ENCODE measurements at places on chromosomes 6 and 20. TPM values are rescaled to one million over a fixed set of nuclear protein-coding genes. Genes with fewer than 3 reads are reported as not detected.

DNA sequence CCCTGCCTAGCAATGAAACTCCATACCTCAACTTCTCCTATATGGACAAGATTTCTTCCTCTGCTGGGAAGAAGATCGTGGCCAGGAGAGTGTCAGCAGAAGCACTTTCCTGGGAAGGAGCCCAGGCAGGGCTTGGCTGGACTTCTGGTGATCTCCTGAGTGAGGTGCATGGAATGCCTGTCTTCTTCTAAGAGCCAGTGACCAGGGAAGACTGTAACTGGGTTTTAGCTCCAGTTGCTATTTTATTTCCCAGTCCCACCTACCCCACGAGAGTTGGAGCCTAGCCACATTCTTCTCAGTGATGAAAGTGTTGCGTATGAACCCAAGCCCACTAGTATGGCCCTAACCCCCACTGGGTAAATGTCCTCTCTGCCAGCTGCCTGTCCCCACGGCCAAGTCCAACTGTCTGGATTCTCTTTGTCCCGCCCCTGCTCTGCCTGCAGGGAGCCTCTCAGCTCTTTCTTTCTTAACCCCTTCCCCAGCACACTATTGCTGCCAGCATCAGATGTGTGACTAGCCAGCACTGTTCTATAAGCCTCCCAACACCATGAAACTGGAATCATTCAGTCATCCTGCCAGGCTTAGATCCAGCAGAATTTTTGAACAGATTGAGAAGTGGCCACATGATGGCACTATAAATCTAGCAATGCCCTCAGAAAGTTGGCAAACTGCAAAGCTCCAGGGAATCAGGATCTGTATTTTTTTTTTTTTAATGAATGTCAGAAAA lies 69.8 kb upstream of the FAM184A start:
- peak; percentile 33 for DNase-seq

DNA sequence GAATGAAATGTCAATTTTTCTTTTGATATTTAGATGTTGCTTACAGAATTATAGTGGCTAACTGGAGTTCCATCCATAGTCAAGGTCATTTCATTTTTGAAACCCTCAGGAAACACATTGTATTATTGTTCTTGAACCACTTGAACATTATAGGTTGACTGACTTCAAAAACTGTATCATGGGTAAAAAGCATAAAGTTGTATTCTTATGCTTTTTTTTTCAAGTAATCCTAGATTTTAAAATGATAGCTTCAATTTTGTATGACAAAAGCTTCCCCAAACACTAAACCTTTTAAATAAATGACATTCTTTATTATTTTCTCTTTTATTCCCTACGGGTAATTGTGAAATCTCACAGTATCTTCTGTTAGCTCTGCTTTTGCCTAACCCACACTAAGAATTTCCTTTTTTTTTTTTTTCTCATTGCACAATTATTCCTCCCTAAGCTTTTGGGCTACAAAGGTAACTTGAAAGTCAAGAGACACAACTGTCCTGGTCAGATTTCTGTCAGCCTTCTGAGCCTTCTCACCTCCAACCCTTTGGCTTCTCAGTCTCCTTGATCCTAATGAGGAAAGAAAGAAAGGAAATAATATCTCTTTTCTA lies 36.9 kb upstream of the LAMA4 start:
- DNase-seq: no peak

Gene TCP11
- polyA plus RNA-seq: not detected

Gene SYTL3
- 0.89 TPM for polyA plus RNA-seq

- no peak for DNase-seq
Observed at GRCh38 chr20:6055981-6056569, 2.2 kb upstream of the LRRN4 start.

DNA sequence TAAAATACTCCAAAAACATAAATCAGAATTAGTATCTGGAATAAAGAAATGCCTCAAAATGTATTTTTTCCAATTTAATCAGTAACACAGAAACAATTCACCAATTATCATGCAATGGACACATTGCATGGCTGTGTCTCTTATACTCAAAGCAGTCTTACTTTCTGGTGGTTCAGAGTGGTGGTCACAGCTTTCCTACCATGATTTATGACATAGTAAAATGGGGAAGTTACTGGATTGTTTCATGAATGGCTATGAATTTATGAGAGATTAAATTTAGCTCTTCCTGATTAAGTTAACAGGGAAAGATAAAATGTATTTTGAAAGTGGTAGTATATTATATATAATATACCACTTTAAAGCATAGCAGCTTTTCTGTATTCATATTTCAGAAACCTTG lies 331.5 kb upstream of the MAP3K7 start:
- DNase-seq: no peak

Gene NKX2-4
- polyA plus RNA-seq: not detected

Gene RUNX2
- 0.94 TPM for polyA plus RNA-seq

DNA sequence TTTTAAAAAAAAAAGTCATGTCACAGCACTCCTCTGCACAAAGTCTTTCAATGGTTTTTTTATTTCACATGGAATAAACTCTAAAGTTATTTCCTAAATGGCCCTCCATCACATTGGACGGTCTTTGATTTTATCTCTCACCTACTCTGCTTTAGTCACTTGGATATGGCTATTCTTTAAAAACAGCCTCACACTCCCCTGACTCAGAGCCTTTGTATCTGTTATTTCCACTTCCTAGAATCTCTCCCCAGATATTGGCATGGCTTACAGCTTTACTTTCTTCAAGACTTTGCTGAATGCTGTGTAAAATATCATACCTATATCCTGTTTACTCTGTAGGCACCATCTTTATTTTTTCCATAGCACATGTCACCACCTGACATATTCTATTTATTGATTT lies 194.7 kb upstream of the MCHR2 start:
- DNase-seq: no peak

DNA sequence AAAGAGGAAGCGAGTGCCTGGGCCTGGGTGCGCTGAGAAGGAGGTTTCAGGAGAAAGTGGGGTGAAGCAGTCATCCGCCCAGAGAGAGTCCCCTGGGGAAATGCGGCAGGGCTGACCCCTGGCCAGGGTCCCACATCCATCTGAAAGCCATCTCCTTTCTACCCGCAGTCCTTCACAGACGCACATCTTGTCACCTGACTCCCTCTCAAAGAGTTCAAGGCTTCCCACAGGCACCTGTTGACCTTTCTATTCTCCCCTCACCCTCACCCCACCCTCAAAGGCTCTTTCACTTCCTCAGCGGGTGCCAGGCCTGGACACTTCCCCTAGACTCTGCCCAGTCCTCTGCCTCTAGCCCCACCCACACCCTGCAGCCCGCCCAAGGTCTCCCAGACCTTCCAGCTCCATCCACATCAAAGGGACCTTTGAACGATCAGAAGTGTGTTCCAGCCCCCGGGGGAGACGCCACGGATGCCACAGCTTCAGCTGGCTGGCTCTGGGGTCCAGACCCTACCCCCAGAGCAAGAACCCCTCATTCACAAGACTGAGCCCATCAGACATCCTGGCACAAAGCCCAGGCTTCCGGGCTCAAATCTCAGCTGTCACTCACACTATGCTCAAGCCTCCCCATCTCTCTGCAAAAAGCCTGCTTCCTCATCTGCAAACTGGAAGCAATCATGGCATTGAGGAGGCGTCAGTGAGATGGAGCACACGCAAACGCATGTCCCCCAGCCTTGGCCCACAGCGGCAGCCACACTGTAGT lies 2.1 kb downstream of the CTSZ start:
- DNase-seq: no peak

- DNase-seq: no peak
Observed at GRCh38 chr6:13228264-13229204, 99.8 kb downstream of the TBC1D7 start.

DNA sequence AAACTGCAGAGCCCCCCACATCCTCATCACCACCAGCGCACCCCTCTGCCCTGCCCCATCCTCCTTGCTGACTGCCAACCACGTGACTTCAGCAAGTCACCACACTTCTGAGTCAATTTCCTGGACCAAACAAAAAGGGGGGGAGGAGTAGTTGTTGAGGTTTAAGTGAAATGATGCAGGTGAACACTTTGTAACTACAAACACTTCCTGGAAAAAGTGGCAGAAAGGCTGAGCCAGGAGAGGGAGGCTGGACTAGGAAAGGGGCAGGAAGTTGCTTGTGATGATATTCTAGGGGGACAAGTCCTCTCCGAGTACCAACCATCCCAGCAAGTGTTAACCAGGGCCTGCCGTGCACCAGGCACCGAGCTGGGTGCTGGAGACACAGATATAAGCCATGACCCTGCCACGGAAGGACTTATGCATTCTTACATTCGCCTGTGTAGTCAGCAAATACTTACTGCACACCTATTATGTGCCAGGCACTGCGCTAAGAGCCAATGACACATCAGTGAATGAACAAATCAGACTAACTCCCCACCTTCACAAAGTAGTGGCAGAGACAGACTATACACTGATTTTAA lies 67.3 kb downstream of the PREX1 start:
- no peak for DNase-seq

- DNase-seq: no peak
Observed at GRCh38 chr6:157033428-157034140, 256.4 kb downstream of the ARID1B start.

- DNase-seq: no peak
Observed at GRCh38 chr20:24131281-24131680, 142.7 kb upstream of the GGTLC1 start.

DNA sequence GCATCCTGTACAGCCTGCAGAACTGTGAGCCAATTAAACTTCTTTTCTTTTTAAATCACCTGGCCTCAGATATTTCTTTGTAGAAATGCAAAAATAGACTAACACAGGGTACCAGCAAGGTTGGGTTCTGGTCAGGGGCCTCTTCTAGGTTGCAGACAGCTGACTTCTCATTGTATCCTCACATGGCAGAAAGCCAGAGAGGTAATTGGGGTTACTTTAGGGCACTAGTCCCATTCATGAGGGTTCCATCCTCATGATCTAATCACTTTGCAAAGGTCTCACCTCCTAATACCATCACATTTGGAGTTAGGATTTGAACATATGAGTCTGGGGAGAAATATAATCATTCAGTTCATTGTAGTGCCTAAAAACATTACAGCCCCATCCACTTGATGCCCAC lies 101.5 kb downstream of the LCA5 start:
- DNase-seq: no peak

Gene BRPF3
- 9.8 TPM for polyA plus RNA-seq

Gene DACT2
- 1.5 TPM for polyA plus RNA-seq

GRCh38 chr6:41724586-41725501 lies 10.6 kb downstream of the TFEB start:
- no peak for DNase-seq

Gene ADIG
- not detected for polyA plus RNA-seq

Gene CLVS2
- polyA plus RNA-seq: 0.01 TPM

DNA sequence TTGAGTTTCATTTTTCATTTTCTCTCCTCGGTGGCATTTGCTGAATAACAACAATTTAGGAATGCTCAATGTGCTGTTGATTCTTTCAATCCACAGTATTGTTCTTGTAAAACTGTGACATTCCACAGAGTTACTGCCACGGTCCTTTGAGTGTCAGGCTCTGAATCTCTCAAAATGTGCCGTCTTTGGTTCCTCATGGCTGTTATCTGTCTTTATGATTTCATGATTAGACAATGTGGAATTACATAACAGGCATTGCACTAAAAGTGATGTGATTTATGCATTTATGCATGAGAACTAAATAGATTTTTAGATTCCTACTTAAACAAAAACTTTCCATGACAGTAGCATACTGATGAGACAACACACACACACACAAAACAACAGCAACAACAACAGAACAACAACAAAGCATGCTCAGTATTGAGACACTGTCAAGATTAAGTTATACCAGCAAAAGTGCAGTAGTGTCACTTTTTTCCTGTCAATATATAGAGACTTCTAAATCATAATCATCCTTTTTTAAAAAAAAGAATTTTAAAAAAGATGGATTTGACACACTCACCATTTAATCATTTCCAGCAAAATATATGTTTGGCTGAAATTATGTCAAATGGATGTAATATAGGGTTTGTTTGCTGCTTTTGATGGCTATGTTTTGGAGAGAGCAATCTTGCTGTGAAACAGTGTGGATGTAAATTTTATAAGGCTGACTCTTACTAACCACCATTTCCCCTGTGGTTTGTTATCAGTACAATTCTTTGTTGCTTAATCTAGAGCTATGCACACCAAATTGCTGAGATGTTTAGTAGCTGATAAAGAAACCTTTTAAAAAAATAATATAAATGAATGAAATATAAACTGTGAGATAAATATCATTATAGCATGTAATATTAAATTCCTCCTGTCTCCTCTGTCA lies 88.1 kb downstream of the SNAP25 start:
- no peak for DNase-seq

DNA sequence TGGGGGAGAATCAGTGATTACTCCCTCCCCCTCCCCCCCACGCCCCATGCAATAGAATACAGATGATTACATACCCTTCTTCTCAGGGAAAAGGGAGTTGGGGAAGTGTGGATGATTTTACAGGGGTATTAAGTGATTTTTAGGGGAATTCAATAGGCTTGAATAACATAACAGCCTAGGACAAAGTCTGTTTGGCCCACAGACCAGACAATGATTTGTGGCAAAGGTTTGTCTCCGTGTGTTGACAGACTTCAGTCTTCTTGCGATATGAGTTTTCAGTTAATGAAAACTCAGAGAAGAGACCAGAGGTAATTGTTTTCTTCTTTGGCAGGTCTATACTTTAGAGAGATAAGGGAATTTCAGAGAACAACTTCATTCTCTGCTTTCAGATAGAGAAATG lies 95.3 kb downstream of the OR2B2 start:
- no peak for DNase-seq

DNA sequence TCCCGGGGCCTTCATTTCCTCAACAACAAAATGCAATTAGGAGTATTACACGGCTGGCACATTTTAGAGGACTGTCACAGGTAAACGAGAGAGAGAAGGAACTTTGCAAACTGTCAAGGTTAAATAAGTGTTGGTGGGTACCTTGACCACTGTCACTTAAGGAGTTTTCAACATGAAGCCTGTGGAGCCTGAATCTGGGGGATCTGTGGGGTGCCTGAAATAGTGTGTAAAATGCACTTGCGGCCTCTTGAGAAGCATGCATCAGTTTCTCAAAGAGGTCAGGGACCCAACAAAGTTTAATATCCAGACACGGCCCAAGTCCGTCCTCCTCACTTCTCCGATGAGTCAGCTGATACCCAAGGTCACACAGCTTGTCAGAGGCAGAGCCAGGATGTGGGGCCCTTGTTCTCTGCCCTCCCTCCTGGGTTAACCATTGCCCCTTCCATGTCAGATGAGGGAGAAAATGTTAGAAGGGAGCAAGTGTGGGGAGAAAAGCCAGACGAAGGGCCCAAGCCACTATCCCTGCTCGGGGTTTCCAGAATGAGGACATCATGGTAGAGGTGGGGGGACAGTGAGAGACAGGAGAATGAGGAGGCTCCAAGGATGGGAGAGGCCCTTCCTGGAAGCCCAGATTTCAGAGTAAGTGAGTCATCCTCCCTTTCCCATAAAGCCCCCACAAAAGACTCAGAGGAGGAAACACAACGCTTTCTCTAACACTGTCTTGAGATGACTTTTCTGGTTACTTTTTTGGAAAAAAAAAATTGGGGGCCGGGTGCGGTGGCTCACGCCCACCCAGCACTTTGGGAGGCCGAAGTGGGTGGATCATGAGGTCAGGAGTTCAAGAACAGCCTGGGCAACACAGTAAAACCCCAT lies 42.2 kb downstream of the C6orf132 start:
- peak; percentile 45 for DNase-seq

Gene PDYN
- not detected for polyA plus RNA-seq
